ENCODE measurements at places on chromosomes 3 and 15.
A peak's percentile ranks its signal among the peaks of the same experiment; 100 is the strongest.

GRCh38 chr3:136249593-136249992, 547 bp upstream of the PCCB start:
- no peak for DNase-seq

GRCh38 chr3:188353426-188353825, 199.5 kb downstream of the LPP start:
- no peak for DNase-seq

GRCh38 chr15:82680200-82681102, 29.2 kb downstream of the AP3B2 start:
- DNase-seq = peak; percentile 74

GRCh38 chr3:70982284-70982683, 601.2 kb downstream of the FOXP1 start:
- DNase-seq = no peak

GRCh38 chr3:185716436-185717108, 108.3 kb downstream of the IGF2BP2 start:
- no peak for DNase-seq

DNA sequence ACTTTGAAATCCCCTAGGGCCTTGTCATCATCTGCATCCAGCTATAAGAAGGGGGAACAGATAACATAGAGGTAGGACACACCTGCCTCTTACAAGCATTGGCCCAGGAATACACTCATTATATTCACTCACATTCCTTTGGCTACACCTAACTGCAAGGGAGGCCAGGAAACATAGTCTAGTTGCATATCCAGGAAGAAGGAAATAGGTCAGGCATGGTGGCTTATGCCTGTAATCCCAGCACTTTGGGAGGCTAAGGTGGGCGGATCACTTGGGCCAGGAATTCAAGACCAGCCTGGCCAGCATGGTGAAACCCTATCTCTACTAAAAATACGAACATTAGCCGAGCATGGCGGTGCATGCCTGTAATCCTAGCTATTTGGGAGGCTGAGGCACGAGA, 48.8 kb downstream of the GTPBP8 start:
- DNase-seq = no peak

- DNase-seq = no peak
These were observed 116.7 kb upstream of the LPP start for GRCh38 chr3:188037195-188037718.

DNA sequence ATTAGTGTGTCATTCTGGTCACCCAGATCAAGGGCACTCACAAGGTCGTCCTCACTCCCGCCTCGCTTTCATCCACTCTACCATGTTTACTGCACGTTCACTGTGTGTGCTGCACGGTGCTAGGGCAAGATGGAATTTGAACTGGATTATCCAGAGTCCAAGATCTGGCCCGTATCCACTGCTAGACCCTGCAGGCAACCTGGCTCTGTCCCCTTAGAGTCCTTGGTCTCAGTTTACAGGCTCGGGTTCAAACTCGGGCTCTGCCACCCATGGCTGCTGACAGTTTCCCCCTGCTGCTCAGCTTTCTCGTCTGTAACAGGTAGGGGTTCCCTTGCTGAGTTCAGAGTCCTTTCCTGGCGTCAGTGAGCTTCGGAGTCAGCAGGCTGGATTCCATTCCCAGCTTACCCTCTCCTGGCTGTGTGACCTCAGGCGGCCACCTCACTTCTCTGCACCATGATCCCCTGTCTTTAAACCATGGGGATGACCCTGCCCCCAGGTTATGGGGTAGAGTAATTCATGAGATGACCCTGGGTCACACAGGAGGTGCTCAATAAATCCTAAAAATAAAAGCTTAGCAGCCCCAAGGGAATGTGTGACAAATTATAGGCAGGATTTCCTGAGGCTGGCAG, 79.6 kb upstream of the SLC6A6 start:
- DNase-seq = no peak

GRCh38 chr3:134810052-134810435, 15.0 kb downstream of the EPHB1 start:
- no peak for DNase-seq

DNA sequence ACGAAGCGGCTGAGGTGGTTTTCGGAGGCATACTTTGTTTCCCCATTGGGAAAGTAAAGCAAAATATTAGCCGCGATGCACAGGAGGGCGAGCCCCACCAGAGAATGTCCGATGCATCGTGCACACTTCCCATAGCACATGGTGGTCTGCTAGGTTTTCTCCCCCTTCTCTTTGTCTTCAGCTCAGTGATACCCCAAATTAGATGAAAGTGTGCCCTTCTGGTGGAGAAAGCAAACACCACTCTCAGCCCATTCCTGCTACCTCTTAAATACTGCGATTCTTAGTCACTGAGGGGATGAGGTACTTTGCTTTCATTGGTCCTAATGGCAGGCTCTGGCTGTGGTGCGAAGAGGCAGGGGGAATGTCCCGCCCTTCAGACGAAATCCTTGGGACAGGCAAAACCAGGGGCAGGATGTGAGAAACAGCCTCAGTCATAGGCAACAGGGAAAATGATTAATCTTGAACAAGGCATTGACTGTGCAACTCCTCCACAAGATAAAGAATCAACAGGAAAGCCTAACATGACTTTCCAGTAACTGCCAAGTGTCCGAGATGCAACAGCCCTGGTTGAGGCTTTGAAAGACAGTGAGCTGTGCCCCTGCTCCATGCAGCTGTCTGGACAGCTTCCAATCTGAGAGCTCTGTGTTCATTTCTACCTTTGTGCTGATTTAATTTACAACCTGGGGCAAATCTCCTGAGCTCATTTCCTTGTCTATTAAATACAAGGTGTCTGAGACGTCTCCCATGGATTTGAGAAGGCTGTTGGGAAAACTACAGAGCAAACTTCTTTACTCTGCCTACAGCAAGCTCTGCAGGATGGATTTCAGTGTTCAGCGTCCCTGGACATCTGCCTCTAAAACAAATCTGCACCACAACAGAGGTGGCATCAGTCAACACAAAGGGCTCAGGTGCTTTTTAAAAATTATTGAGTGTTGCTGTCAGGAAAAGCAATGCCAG, at the start of gene TM4SF1:
TM4SF1 (minus strand) TSS at position 242 of the 957 bp plus-strand sequence; CDS start at position 140, 102 bp downstream.
- no peak for DNase-seq

GRCh38 chr3:145869958-145870357, 291.0 kb downstream of the PLOD2 start:
- DNase-seq = no peak

GRCh38 chr3:85007195-85008094, 48.7 kb downstream of the CADM2 start:
- no peak for DNase-seq

DNA sequence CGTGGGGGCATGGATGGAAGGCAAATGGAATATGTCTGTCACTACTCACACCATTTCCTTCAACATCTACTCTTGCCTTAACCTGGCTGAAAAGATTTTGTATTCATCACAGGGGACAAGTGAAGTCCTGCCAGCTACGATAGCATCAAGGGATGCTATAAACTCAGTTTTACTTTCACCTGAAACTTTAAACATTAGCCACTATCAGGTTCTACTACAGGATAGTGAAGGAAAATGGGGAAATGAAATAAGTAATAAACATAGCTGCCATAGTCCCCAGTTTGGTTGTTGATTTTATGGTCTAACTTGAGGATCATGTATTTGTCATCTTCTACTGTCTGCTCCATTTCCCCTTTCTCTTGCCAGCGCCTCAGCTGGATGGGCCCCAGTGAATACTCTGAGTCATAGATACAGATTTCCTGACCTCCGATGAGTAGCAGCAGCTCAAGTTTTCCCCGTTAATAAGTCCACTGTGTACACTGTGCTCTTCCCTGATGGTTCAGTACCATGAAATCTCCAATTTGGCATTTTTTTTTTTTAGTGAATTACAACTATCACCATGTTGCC, 338.2 kb upstream of the SLCO3A1 start:
- DNase-seq = no peak

Measured in activated CD8-positive, alpha-beta memory T cell treated with anti-CD3 and anti-CD28 coated beads for 1 hour (primary cell).